ENCODE measurements at places on chromosomes 5 and 9.
A peak's percentile ranks its signal among the peaks of the same experiment; 100 is the strongest.

DNA sequence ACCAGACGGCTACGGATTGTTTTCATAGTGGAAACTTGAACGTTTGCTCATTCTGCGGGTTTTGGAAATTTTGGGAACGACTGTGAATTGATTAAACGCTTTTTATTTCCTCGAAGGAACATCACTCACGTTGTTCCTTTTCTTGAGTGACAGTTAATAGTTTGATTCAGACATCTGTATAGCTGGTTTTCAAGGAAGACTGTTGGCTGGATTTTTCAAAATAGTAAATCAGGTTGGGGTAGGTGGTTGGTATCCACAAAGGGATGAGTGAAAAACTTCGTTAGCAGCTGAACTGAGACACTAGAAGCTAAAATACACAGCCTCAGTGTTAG lies 1.1 kb downstream of the TGFBR1 start:
- DNase-seq: no peak

- DNase-seq: peak; percentile 42
Observed at GRCh38 chr9:126985870-126986498, 71.4 kb downstream of the RALGPS1 start.

GRCh38 chr9:89719202-89719601 lies 114.4 kb downstream of the GADD45G start:
- DNase-seq: no peak

GRCh38 chr5:177010153-177010552 lies 3.6 kb upstream of the UIMC1 start:
- DNase-seq: no peak

DNA sequence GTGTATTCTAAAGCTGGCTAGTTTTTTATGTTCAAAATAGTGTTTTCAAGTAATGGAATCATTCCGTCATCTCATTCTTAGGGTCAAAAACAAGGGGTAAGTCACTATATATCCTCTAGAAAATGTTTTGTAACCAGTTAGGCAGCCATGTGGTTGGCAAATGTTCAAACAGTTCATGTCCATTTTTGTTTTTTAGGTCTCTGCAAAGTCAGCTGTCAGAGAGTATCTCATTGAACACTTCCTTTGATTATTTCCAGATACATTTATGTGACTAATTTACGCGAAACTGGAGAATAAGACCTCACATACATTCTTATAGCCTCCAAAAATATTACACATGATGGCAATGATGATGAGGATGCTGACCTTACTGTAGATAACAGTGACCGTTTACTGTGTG lies 50.4 kb downstream of the TRIO start:
- no peak for DNase-seq

GRCh38 chr5:137960141-137960540 lies 70.9 kb downstream of the PKD2L2 start:
- no peak for DNase-seq

GRCh38 chr9:111728617-111729366 lies 65.9 kb downstream of the SHOC1 start:
- no peak for DNase-seq

DNA sequence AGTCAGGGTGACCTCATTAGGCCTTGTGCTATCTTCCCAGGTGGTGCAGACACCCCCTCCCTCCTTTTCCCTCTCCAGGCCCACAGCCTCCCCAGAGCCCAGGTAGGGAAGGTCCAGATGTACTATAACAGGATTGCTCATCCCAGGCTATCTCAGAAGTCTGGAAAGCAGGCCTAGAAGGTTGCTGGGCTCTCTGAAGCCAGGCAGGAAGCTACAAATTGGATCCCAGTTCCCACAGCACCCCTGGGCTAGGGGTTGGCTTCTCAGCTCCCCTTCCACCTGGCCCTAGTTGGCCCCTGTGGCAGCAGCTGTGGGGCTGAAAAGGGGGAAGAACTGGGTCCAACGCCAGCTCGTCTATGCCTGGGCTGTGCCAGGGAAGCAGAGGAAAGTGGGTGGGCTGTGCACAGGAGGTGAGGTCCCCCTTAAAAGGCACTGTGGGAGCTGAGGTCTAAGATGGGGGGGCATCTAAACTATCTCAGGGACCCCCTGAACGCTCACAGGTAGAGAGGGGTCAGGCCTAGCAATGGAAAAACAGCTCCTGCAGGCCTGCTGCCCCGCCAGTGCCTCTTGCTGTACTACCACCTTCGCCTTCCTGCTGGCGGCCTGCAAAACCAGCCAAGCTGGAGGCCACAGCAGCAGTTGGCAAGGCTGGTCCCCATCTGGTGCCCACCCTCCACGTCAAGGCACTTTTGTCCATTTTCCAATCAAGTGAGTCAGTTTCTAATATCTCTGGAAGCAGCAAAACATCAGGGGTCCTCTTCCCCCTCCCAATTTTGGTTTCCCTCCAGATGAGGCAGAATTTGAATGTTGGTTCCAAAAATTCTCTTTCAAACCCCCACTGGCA lies 13.3 kb upstream of the PSMD5 start:
- no peak for DNase-seq

GRCh38 chr9:37453827-37454226 lies 11.4 kb downstream of the ZBTB5 start:
- DNase-seq: no peak

DNA sequence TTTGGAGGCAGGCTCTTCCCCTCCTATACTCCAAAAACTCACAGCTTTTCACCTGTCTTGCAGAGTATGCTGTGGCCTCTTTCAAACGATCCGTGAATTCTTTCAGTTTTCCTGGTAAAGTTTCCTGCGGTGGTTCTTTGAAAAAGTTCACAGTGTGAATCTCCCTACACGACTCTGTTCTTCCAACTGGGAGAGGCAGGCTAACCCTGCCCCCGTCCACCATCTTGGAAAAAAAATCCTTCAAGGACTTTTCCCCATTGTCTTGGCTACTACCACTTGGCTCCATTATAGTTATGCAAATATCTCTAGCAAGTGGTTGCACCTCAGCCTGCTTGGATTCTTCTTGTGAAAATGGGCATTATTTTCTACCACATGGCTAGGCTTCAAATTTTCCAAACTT lies 382.6 kb downstream of the AGTPBP1 start:
- DNase-seq: no peak

- peak; percentile 12 for DNase-seq
Observed at GRCh38 chr9:27247756-27248155, 49.2 kb downstream of the EQTN start.

DNA sequence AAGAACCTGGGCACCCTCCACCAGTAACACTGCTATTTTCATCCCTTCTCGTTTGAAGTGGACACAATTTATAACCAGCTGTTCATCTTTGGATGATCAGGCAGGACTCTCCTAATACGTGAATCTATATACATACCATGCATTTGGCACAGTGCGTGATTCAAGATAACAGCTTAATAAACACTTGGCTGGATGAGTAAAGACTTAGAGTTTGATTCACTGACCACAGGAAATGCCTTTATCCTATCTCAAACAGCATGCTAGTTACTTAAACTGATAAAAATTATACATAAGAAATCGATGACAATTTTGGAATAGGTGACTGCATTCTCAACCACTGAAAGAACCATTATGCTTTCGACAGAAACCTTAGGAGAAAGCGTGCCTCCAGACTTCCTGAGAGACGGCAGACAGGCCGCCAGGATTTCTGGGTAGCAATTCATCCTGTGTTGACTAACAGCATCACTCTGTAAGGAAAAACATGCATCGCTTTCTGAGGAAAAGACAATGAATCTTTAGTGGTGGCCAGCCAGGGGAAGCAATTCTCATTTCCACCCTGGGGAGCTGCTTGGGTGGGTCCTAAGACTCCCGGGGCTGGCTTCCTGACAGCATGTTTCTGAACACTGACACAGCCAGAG lies 9.7 kb downstream of the MRPL36 start:
- no peak for DNase-seq
